Stimulated activated CD8-positive, alpha-beta memory T cell treated with anti-CD3 and anti-CD28 coated beads, Interleukin-15, amount 100 ng/mL, for 4 hours (primary cell): ENCODE measurements at places on chromosomes 16 and 17.

DNA sequence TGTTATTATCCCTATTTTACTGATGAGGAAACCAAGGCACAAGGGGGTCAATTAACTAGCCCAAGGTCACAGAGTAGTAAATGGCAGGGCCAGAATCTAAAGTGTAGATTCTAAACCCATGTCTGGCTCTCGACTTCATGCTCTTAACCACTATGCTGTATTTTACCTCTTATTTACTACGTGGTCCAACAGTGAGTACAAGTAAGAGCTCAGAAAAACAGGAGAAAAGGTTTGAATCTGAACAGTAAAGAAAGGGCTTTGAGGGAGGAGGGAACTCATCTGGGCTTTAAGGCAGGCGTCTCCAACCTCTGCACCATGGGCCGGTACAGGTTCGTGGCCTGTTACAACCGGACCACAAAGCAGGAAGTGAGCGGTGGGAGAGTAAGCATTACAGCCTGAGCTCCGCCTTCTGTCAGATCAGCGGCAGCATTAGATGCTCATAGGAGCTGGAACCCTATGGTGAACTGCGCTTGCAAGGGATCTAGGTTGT is 62.9 kb downstream of the SMURF2 start:
- DNase-seq: peak; percentile 24

- DNase-seq: no peak
These were observed 744 bp downstream of the CMIP start for GRCh38 chr16:81445143-81445961.

DNA sequence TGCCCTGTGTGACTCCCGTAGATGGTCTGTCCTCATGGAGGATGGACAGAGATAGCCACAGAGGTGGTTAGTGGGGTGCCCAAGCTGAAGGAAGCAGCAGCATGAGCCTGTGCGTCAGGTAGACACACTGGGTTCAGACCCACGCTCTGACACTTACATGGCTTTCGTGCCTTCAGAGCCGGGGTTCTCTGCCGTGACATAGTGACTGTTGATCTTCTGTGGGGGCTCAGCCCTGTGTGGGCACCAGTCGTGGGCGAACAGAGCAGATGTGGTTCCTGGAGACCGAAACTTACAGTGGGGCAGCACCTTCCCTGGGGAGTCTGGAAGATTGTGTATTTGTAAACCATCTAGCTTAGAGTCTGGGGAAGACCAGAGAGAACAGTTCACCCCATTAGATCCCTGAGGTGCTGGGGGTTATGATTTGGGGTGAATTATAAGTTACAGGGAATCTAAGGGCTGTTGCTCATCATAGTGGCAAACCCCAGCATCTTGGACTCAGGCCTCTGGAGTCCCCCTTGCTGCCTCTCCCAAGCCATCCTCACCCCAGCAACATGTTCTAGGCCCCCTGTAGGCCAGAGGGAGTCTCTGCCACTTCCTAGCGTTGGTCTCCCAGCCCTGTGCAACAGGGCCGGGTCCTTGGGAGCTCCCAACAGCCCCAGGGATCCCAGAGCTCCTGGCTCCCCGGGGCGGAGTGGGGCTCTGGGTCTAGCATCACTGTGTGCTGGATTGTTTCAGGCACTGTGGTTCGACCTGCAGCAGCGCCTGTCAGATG is 28.6 kb downstream of the NECAB2 start:
- no peak for DNase-seq

- DNase-seq: no peak
These were observed 20.2 kb downstream of the ZNF778 start for GRCh38 chr16:89237733-89238132.

GRCh38 chr16:74720579-74720978 is 19.9 kb upstream of the MLKL start:
- no peak for DNase-seq

DNA sequence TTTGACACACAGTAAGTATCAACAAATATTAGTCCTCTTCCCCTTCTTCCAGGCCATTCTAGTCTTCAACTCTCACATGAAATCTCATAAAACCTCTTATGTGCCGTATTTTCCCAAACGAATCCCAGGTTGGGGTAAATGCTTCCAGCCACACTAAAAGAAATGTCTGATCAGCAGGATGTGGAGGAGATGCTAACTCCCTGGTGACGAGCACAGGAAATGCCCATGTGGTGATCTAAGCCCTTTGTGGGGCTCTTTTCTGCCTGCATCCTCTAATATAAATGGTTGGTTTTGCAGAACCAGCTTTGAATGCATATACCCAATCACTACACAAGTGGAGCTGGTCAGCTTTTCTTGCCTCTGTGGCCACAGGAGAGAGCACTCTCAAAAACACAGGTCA is 498.2 kb upstream of the ERCC4 start:
- DNase-seq: no peak

GRCh38 chr17:74446551-74447500 is 14.9 kb downstream of the GPRC5C start:
- no peak for DNase-seq

- no peak for DNase-seq
These were observed 105.8 kb downstream of the NOG start for GRCh38 chr17:56699186-56699894.

DNA sequence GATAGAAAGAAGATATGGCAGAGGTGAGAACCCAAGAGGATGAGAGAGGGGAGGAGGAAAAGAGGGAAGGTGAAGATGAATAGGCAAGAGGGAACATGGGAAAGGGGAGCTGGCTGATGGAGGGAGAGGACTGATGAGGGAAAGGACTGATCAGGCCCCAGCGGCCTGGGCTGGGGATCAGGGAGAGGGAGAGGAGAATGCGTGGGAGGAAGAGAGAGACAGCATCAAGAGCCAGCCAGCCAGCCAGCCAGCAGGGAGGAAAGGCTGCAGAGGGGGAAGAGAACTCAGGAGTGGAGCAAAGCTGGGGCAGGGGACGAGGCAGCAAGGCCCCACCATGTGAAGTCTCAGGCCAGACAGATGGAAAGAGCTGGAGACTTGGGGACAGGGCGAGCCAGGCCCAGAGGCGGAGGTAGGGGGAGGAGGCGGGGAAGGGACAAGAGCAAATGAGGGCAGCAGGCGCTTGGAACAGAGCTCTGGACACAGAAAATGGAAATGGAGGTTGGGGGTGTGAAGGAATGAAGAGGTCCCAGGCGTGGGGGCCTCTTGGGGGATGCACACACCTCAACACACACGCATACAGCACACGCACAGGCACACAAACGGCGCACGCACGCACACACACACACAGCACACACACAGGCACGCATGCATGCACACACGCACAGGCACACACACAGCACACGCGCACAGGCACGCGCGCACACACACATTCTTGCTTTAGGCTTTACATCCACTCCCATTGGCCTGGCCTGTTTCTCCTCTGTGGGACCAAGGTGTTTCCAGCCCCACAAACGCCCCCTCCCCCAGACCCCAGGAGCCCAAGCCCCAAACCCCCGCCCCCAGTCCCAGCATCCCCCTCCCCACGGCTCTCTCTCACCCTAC is 12.3 kb downstream of the DLG4 start:
- no peak for DNase-seq
